ENCODE measurements at places on chromosomes 12 and 14.

DNA sequence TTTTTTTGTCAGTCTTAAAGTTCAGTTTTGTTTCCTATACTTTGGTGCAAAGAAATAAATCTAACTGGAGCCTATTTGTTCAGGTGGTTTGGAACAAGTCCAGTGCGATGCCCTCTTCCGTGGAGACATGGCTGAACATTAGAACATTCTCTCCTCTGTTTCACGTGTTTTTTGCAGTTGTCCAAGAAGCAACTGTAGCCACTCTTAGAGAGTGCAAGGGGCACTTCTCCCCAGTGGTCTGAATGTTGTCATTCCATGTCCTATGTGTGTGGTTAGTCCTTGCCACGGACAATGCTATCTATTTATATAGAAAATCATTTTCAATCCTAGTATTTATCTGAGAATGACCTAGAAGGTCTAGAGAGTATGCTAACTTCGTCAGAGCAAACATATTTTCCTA is 1232.5 kb upstream of the SEL1L start:
- DNase-seq: no peak

- no peak for DNase-seq
These were observed 329.2 kb upstream of the LRFN5 start for GRCh38 chr14:41277450-41277849.

DNA sequence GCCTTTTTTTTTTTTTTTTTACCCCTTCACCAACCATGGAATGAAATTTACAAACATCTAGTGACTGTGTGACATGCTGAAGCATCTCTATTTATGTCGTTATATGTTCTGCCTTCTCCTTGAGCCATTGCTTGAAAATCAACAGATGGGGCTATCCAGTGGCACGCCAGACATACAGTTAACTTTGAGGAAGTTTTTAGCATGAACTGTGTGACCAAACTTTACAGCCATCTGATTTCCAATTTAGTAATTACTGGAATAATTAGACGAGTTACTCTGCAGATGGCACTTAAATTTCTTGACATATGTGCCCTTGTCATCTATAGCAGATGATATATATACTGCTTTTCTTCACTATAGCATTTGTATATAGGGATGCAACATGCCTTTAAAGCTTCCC is 192.1 kb downstream of the SNAPC1 start:
- no peak for DNase-seq

GRCh38 chr12:19912991-19913390 is 455.3 kb upstream of the PDE3A start:
- DNase-seq: no peak

GRCh38 chr14:93811676-93812075 is 23.4 kb upstream of the PRIMA1 start:
- DNase-seq: no peak

- no peak for DNase-seq
These were observed 90.8 kb downstream of the SLCO1B1 start for GRCh38 chr12:21221778-21222177.

DNA sequence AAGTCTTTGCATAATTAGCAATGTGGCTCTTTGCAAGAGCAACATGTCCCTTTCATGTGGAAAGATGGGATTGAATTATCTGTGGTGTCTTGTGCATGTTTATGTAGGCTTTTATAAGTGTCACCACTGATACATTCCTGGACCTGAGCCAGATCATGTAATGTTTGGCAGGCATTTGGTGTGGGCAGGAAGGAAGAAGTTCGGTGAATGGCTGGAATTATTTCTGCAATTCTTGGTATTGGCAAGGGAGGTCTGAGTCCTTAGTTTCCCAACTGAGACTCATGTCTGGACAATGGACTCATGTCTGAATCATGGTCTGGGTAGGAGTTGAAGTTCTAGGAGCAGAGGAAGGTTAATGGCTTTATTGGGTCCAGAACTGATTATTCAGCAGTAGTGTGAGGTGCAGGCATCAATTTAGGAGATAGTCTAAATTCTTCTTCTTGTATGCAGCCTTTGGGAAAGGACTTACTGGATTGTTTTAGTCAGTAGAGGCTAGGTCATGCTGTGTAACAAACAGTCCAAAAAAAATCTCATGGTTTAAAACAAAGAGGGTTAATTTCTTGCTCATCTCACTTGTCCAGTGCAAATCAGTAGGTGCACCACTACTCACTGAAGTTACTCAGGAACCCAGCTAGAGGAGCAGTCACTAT is 186.5 kb upstream of the LHX5 start:
- DNase-seq: no peak

DNA sequence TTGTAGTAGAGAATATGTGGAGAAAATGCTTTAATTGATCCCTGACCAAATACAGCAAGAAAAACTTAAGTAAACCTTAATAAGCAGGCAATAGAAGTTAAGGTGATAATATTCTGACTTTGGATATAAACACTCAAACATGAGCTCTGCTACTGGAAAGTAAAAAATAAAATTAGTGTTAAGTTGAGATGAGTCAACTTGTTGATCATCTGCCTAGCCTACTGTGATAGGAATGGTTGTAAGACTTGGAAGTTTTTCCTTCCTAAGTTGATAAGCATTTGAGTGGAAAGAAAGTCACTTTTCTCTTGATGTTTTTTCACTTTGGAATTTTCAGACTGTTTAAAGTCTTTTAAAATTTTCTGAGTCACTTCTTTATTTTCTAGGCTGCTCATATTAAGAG is 26.0 kb downstream of the ADIPOR2 start:
- no peak for DNase-seq

GRCh38 chr12:96431067-96431466 is 30.8 kb upstream of the CDK17 start:
- DNase-seq: no peak

- DNase-seq: no peak
These were observed 1.1 kb downstream of the SMIM10L1 start for GRCh38 chr12:11171969-11172675.

GRCh38 chr12:69447892-69448291 is 22.3 kb upstream of the FRS2 start:
- no peak for DNase-seq

GRCh38 chr12:71134405-71134804 is 23.4 kb downstream of the TSPAN8 start:
- no peak for DNase-seq

DNA sequence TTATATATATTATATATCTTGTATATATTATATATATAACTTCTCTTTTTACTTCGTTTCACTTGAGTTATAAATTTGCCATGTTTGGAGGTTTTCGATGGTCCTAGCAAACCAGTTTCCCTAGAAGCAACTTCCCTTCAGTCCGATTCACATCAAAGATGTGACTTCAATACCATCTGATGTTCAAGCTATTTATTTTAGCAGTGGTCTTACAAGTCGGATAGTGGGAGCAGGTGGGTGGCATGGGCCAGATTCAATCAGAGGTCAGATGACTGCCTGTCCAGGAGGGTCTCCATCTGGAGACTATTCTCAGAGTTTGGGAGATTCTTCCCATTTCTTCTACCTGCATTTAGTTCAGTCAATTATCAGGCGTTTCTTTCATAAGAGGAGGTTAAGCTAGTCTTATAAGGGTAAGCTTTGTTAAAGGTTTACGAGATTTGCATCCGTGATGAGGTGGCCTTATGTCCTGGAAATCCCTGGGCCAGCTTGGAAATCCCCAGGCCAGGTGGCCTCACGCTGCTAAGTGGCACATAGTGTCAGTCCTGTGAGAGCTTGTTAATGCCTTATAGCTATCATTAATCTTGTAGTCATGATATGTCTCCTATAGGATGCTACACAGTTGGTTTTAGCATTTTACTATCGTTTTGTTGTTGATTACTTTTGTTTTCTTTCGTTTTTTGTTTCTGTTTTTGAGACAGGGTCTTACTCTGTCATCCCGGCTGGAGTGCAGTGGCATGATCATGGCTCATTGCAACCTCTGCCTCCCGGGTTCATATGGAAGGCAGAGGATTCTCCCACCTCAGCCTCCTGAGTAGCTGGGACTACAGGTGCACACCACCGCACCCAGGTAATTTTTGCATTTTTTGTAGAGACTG is 145.8 kb downstream of the BICD1 start:
- DNase-seq: no peak

GRCh38 chr12:57497223-57498131 is 9.6 kb downstream of the MARS1 start:
- no peak for DNase-seq

DNA sequence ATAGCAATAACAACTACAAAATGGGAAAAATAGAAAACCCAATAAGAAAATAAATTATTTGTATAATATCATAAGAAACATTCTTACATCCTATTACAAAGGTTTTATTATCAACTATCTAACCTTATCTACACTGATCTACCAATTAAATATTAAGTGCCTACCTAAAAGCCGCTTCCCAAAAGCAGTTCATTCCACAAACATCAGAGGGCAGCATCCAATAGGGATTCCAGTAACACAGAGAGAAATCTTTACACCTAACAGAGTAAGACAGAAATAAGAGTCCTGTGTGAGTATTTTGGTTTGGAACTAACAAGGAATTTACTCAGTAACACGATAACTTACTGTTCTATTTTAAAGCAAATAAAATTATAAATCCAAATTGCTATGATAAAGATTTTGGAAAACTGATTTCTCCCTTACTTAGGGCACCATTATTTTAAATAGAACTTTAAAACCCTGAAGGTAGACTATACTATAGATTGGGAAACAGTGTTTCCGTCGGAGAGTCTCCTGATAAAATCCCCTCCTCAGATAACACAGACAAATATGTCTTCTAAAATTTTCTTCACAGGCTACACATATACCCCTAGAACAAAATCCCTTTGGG is 15.0 kb downstream of the GXYLT1 start:
- DNase-seq: no peak

- DNase-seq: peak; percentile 71
These were observed 233.5 kb downstream of the EFCAB11 start for GRCh38 chr14:89720741-89721729.

DNA sequence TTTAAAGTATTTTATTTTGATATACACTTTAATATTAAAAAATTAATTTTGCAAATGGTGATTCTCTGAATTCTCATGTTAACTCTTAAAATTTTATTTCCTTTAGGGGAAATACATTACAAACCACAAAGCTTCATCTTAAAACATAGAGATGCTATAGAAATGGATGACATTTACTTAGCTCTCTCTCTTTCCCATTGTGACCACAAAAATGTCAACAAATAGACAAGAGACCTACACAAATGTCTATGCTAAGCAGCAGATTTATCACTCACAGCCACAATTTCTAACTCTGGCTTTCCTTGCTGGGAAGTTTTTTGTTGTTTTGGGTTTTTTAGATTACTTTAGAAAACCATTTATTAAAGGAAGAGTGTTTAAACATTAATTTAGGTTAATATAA is 19.9 kb upstream of the PHC1 start:
- no peak for DNase-seq

DNA sequence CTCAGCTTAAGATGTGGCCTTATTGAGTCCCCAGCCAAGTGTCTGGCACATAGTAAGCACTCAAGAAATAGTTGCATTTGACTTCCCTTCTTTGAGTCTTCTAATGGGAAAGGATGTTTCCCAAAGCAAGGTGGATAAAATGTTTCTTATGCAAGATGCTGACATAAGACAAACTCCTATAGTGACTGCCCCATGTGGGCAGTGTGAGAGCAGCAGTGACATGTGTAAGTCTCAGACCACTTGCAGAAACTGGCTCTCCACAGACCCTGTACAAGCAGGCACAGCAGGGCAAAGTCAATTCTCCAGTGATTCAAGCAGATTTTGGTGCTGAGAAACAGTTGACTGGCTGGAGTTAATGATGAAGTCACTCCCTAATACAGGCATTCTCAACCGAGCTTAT is 255.3 kb downstream of the ANO2 start:
- DNase-seq: no peak

DNA sequence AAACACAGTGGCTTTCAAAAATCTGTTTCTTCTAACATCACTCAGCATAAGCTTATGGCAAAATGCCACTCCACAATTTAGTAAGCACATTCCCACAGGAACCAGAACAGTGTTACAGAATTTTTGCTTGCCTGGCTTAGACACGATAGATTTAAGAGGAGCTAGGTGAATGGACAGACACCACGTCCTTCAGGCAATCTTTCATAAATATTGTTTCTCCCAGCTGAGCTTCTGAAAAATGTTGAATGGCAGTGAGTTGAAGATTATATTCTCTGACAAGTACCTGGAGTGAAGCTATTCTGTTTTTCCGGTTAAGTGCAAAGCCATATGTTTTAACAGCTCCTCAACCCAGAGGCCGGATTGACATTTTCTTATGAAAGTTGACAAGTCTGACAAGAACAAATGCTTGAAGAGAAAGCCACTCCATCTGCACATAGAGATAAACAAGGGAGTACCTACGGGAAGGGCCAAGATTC is 102.0 kb downstream of the FSCB start:
- DNase-seq: no peak
